ENCODE measurements at places on chromosomes 7 and 10.

- DNase-seq: no peak
Measured at GRCh38 chr7:127396184-127396583, 3.7 kb upstream of the ZNF800 start.

DNA sequence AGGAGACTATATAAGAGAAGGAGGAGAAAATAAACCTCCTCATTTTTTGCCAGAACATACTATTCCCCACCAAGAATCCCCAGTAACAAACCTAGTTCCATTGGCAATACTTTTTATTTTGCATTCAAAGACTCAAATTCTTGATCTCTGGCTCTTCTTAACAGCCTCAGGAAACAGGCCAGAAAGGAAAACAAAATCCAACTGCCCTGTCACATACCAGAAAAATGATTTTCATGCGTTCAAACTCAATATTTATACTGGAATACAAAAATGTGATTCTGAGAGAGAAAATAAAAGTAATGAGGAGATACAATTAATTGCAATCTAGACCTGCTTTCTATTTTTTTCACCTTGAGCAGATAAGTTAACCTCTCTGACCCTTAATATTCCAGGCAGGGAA lies 435.9 kb upstream of the AUTS2 start:
- no peak for DNase-seq

GRCh38 chr7:69457595-69458504 lies 140.4 kb upstream of the AUTS2 start:
- DNase-seq: no peak

GRCh38 chr7:76260171-76260703 lies 42.2 kb upstream of the HSPB1 start:
- DNase-seq: no peak

- no peak for DNase-seq
Measured at GRCh38 chr7:78350926-78351325, 552.4 kb downstream of the PHTF2 start.

DNA sequence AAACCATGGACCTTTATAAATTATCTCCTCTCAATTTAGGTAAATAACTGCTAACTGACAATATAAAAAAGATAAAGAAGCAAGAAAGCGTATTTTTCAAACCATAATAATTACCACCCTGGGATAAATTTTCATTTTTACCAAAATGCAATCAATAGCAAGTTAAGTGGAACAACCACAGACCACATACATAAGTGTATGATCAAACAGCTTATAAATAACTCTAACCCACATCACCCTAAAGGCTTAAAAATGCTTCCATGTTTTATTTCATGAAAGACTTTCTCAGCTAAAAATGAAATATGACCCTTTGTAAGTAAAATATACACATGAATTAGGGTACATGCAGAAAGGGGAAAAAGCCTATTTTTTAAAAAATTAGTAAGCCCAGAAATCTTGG lies 156.5 kb downstream of the SGMS1 start:
- no peak for DNase-seq

DNA sequence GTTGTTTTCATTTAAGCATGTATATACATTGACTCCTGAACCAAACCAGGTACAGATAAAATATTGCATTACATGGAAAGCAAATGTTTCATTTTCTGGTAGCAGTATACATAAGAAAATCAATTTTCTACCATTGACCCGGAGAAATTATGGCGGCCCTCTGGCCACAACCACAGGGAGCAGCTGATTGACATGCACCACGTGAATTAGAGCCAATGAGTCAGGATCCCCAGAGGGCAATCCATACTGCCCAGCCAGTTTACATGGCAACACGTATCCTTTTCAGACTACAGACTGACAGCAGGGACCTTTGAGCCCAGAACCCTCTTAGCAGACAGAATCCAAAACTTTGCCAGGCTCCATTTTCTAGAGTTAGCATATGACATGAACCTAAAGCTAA lies 272.2 kb upstream of the NEBL start:
- DNase-seq: no peak

- DNase-seq: no peak
Measured at GRCh38 chr7:51214098-51214497, 102.5 kb downstream of the COBL start.

- DNase-seq: no peak
Measured at GRCh38 chr7:158263964-158264748, 323.5 kb downstream of the PTPRN2 start.

- no peak for DNase-seq
Measured at GRCh38 chr10:128487517-128487916, 361.3 kb upstream of the MKI67 start.

DNA sequence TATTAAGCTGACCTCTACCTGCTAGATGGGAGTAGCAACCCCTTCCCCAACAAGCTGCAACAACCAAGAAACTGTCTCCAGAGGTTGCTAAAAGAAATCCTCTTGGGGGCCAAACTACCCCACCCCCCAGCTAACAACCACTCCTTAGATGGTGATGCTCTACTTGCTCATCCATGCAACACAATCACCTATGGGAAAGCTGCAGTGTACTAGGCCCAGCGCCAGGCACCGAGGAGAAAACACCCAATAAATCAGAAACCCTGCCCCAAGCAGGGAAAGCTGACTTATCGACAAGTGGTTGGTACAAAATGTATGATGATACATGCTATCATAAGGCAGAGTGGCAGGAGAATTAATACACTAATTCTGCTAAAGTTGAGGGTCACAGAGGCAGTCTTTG lies 17.3 kb downstream of the SLC25A13 start:
- DNase-seq: no peak

DNA sequence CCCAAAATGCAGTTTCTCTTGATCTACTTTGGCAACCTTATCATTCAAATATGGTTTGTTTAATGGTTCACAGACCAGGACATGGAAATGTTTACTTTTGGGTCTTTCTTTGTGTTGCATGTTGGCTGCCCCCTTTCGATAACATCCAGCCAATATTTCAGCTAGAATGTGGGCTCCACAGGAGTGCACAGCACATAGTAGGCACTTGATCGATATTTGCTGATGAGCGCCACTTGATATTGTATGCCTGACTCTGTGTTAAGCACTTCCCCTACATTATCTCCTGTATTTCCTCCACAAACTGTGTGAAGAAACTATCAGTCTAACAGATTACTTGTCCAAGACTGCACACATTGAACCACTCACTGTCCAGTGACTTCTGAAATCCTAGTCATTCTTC lies 60.2 kb downstream of the SMURF1 start:
- DNase-seq: no peak

DNA sequence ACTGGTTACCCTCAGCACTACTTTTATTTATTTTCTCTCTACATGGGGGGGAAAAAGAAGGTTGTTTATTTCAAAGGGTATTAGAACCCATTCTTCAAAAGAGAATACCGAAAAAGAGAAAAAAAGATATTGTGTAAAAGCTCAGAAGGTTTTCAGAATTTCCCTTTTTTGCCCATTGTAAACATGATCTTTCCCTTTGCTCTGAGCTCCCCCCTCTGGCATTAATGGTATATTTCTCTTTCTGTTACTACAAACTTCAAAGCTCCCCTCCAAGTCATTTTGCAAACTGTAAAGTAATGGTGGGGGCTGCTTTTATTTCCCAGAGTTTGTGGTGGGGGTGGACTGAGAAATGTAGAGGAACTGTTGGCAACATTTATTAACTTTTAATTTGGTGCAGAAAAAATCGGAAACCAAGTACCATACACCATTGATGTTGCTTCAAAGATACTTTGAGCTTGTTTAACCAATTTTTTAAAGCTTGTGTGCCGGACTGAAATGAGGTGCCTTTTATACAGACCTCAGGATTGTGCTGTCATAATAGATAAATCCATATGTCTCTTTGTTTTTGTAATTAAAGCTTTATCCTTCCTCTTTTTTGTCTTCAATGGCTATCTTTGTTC lies 181.5 kb downstream of the EXOC4 start:
- DNase-seq: peak; percentile 51

DNA sequence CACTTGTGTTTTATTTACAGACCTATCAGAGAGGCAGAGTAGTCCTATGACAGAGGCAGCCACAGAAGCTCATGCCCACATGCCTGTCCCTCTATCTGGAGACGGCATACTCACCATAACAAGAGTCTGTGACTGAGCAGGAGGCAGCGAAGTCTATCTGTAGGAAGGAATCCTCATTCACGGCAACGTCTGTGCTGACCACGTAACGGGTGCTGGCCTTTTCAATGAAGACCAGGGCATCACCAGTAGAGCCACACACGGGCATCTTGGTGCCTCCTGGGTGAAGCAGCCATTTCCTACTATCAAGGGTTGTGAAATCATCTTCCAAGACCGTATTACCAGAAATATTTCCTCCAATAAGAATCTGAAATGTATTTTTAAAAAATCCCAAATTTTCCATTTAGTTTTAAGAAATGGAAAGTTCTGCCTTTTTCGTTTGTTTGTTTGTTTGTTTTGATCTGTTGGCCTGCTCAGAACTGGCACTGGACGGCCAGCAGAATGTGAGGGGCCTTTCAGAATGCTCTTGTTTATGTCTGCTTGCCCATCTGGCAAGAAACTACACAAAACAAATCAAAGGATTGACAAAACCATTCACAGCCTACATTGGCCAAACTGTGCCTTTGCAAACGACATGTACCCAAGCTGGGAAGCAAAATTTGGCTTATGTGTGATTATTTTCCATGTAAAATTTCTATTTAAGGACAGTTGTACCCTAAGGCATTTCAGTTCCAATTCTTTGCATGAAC lies 93.1 kb upstream of the SLC26A5 start:
- peak; percentile 44 for DNase-seq

DNA sequence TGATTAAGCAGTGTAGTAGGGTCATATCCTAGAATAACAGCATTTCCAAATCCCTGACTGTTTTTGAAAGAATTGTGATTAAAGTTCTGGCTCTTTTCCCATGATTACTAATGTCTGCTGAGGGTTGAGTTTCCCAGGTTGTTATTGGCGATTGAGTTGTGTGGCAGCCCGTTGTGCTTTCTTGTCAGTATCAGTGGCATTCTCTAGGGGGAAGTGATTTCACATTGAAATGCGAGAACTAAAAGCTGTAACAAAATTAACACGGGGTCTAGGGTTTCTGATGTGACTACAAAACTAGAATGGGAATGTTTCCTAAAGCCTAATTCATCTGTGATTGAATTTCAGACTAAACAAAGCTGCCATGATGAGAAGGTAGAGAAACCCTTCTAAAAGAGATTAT lies 349.4 kb downstream of the EXOC4 start:
- DNase-seq: no peak

DNA sequence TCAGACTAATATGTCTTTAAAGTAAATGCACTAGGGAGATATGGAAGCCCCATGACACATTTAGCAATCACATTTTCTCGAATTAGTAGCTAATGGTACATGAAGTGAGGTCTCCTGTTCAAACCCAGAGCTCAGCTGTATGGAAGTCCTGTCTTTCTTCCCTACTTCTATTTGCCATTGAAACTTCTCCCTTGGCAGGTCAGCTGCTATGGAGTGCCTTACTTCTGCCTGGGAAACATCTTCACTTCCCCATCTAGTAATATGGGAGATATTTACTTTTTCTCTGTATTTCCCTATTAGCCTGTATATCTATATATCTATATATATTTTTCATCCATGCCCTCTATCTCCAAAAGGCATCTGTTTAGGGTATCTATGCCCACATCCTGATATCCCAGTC lies 225.3 kb upstream of the INHBA start:
- no peak for DNase-seq

DNA sequence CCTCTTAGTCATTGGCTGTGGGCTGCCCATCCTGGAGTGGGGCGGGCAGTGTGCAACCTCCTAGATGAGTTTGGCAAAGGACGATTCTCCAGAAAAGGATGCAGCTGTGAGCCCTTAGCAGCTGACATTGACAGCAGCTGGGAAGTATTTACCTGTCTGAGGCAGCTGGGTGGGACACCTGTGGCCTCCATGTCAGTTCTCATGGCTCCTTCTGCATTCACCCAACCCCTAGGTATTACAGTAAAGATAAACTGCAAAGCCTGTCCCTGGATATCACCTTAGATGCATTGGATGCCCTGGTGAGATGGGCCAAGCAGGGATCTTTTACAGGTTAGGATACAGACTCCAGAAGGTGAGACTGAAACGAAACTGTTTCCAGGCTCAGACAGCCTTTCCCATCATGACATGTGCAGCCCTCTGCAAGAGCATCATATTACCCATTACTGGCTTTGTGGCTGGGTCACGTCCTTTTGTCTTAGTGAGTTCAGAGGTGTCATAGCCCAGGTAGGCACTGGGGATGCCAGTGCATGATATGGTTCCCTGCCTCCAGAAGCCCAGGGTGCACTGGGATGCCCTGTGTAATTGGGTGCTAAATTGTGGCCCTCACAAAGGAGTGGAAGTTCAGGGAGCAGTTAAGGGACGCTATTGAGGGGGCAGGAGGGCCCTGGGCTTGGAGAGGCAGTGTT lies 28.9 kb downstream of the MINDY4 start:
- DNase-seq: no peak

DNA sequence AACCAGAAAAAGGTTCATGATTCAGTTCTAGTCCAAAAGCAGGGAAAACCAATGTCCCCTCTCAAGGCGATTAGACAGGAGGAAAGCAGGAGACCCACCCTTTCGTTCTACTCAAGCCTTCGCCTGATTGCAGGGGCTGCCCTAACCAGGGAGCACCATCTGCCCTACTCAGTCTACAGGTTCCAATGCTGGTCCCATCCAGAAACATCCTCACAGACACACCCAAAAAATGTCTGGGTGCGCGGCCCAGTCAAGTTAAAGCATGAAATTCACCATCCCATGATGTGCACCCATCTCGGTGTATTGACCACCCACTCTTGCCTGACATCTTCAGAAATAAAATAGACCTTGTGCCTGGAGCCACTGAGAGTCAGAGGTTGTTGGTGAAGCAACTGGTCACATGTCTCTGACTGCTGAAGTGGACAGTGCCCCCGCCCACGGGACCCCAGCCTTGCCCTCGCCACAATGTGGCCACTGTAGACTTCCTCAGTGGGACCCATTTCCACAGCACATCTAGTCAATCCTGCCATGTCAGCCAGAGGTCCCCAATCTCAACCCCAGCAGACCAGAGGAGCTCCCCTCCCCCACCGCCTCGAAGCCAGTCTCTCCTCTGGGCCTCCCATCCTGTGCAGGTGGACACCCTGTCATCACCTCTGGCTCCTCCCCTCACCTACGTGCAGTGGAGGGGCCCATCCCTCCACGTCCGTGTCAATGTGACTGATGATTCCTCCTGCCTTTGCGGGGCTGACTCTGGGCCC lies 116.3 kb upstream of the PPP2R2D start:
- no peak for DNase-seq

- no peak for DNase-seq
Measured at GRCh38 chr7:157607218-157607617, 270.4 kb downstream of the DNAJB6 start.

All from hippocampal formation (tissue), 2 donors.